ENCODE measurements at places on chromosomes 16 and 17.

- ATAC-seq: no peak
Observed at GRCh38 chr17:51510940-51511339, 250.6 kb downstream of the UTP18 start.

GRCh38 chr17:78803186-78803845, 21.2 kb upstream of the CYTH1 start:
- no peak for ATAC-seq

- no peak for ATAC-seq
Observed at GRCh38 chr16:87326151-87326571, 9.0 kb upstream of the C16orf95 start.

- no peak for ATAC-seq
Observed at GRCh38 chr17:7755095-7755890, 37.7 kb downstream of the DNAH2 start.

DNA sequence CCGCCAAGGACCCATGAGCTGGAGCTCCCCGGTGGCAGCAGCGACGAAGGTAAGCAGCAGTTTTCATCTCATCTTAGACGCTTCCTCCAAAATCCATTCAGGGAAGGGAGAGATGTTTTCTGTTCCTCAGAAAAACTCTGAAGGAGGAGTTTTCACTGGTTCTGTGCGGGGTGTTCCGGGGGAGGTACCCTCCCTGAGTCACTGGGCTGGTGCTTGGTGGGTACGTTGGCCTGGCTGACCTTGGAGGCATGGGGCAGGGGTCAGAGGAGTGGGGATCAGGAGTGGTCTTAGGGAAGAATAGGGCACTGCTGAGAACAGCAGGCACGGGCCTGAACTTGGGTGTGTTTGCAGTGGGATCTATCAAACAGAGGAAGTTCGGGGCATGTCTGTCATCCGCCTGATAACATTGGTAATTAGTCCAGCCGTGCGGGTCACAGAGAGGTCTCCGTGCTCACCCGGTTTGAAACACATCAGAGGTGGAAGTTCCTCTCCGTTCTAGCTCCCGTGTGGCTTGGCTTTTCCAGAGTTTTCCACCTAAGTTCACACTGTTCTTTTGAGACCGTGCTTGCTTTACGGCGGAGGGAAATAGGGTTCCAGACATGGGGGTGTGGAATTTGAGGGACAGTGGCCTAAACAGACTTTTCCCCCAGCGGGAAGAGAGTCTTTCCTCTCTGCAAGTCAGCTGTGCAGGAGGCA, 59.6 kb upstream of the CIBAR2 start:
- ATAC-seq: no peak

- ATAC-seq: no peak
Observed at GRCh38 chr16:67846063-67846319, 742 bp upstream of the NUTF2 start.

DNA sequence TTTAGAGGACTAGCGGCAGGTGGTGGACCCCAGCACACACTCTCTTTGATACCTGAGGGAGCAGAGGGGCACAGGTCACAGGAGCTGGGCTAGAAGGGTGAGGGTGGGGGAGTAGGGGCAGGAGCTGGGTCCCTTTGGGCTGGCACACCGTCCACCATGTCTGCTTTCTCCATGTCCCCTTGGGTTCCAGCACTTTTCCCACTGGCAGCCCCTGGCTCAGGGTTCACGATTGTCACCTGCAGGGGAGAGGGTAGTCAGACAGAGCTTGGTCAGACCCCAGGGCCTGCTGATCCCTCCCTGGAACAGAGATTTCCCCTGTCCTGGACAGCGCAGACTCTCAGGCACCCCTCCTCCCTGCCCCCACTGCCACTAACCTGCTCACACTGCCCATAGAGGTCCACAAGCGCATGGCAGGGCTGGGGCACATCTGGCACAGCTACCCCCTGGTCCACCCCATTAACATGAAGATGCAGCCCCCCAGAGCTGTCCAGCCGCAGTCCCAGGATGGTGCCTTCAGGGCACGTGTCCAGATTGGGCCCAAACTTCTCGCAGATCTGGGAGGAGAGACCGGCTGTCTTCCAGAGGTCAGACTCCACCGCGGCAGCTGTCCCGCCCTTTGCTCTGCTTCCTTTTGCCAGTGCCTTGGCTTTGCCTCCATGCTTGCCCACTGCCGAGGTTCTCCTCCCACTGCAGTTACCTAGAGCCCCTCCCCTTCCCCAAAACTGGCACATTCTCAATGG, 3.1 kb upstream of the GPS2 start:
- ATAC-seq: no peak

GRCh38 chr17:77716289-77716926, 242.1 kb upstream of the TNRC6C start:
- ATAC-seq: no peak

DNA sequence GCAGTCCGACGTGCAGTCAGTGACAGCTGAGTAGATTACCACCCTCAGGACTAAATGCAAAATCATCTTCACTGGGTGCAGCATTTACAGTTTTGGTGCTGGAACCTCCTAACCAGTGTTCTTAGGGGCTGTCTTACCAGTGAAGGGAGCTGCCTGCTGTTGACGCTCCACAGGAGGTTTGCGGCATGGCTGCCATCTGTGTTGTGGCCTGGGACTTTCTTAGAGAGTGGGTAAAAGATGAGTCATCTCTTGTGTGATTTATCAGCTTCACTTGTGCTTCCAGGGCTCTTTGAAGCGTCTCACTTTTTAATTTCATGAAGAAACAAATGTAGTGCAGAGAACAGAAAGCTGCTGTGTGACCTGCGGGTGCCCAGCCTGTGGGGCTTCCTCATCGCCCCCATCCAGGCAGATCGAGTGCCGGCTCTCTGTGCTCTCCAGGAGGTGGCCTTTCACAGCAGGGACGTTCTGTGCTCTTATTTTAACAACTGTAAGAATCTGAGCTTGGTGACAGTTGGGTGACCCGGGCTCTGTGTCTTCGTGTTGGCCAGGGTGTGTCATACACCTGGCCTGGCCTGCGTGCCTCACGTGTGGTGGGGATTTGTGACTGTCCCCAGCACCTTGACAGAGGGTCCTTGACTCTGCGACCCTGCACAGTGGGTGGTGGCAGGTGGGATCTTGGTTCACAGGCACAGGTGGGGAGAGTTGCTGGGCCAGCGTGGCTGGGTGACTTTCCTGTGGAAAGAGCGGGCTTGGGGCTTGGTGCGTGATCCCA, 24.3 kb upstream of the ZNF750 start:
- ATAC-seq: peak; percentile 98

DNA sequence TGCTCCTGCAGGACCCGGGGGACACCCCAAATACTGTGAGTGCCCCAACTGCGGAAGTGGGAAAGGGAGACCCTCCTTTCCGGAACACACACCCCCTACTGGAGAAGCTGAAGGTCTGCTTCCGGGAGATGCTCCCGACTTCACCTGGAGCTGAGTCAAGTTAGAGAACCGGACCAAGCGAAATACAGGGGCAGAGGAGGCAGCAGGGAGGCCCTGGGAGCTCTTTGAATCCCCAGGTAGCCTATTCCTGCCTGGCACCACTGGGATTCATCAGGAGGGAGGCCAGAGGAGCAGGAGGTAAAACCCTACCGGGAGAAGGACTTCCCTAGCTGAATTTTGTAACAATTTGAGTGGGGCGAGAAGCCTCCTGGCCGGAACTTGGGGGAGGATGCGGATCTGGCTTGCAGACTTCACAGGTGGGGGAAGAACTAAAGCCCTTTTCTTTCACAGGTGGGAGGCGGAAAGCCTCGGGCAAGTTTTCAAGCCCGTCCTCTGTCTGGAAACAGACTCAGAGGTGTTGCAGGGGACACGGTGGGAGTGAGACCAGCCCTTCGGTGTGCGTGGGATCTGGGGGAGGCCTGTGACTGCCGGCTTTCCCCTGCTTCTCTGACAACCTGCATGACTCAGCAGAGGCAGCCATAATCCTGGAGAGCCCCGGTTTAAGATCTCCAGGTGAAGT, 22.4 kb upstream of the TEKT1 start:
- no peak for ATAC-seq

Data from activated CD4-positive, CD25-positive, alpha-beta regulatory T cell treated with anti-CD3 and anti-CD28 coated beads, Interleukin-2, amount 50 U/mL, for 24 hours (primary cell).